Osteoblast (primary cell): ENCODE measurements at places on chromosomes 6 and 20.

GRCh38 chr20:1122388-1123315 is 4.2 kb downstream of the PSMF1 start:
- DNase-seq: no peak

- DNase-seq: no peak
These were observed 8.3 kb downstream of the B4GALT5 start for GRCh38 chr20:49705358-49705757.

DNA sequence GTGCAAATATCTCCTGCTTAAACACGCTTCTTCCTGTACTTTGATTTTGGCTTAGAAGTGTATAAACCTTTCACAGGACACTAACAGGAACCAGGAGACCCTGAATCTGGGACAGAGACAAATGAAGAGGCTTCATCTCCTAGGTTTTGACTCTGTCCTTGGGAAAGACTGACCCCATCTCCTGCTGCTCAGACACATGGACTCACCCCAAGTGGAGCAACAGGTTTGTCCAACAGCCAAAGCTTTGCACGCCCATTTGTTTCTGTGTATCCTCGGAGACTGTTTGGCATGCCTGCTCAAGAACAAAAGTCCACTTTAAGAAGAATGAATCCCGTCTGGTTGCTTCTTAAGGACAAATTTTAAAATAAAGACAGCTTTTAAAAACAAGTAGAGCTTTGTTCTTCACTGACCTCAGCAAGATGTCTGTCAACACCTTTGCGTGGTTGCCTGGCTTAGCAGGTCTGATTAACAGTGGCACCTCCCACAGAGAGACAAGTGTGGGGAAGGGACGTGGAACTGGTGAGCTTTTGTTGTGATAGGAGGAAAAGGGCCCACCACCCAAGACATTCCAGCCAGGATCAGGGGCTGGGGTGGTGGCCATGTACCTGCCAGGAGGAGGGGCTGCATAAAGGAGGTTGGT is 202.6 kb downstream of the SOD2 start:
- no peak for DNase-seq

DNA sequence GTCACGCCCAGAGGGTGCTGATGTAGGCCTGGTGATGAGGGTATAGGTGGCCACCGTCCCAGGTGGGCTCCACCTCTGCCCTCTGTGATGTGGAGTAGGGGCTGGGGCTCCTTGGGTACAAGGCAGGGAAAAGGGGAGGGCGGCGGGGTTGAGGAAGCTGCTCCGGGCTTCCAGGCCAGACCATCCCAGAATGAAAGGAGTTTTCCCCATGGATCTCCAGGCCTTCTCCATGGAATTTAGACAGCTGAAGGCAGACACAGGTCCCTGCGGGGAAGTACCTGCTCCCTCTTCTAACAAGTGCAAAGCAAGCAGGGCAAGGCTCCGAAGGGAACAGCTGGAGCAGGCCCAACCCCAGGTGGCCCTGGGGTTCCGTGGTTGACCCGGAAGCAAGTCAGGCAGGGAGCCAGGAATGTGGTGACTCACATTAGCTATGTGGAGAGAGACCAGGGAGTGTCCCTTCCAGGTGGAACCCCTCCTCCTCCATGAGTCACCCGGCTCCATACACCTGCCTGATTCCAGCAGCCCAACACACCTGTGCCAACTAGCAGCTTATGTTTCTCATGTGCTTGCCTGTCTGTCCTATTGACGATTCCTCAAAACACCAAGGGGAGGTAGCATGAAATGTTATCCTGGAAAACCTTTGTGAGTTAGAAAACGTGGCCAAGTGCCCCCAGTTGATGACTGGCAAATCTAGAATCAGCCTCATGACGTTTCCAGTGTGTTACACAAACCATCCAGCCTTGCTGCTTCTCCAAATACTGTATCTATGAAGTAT is 59.7 kb upstream of the SNX9 start:
- no peak for DNase-seq

- no peak for DNase-seq
These were observed 11.0 kb downstream of the SMPDL3A start for GRCh38 chr6:122799916-122800686.

DNA sequence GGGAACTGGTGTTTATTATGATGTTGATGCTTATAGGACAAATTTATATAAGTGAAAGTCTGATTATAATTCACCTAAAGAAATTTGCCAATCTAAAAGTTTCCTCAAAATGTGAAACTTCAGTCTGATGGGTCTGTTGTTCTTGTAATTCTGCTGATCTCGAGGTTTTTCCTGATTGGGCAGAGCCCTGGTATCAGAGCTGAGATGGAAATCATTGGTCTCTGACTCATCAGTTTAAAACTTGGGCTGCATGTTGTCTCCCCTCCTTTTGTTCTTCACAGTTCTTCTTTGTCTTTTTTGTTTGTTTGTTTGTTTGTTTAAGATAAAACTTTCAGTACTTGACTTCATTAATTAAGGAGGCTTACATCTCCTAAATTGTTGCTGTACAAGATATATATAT is 5.9 kb downstream of the SMAP1 start:
- DNase-seq: peak; percentile 74

GRCh38 chr6:37103169-37104039 is 66.5 kb upstream of the PIM1 start:
- peak; percentile 69 for DNase-seq

GRCh38 chr20:13659288-13659687 is 20.6 kb upstream of the TASP1 start:
- DNase-seq: no peak
